ENCODE measurements at places on chromosomes 16 and 17. TPM values are rescaled to one million over a fixed set of nuclear protein-coding genes. Genes with fewer than 3 reads are reported as not detected.

The HIGD1B gene
- not detected for total RNA-seq

The C1QL1 gene
- total RNA-seq, result 0.99 TPM

The CDH5 gene
- not detected for total RNA-seq

The SBK1 gene
- not detected for total RNA-seq

The ADORA2B gene
- 11.2 TPM for total RNA-seq

The PYY gene
- not detected for total RNA-seq

The FOXL1 gene
- 27.3 TPM for total RNA-seq

The GPR139 gene
- total RNA-seq, result not detected

The PRSS21 gene
- 2.0 TPM for total RNA-seq

The VTN gene
- not detected for total RNA-seq

The HOXB1 gene
- not detected for total RNA-seq

The CLDN9 gene
- total RNA-seq, result under 0.01 TPM

The PPP1R27 gene
- not detected for total RNA-seq

The LRRC37A gene
- 2.5 TPM for total RNA-seq

The KRTAP16-1 gene
- total RNA-seq, result not detected

The HBA1 gene
- total RNA-seq, result not detected

The ELMO3 gene
- total RNA-seq, result 0.29 TPM

The CTRB2 gene
- total RNA-seq, result not detected

The KRTAP9-8 gene
- total RNA-seq, result not detected

The PRAC1 gene
- total RNA-seq, result not detected

The HNF1B gene
- not detected for total RNA-seq

The FMNL1 gene
- total RNA-seq, result 19.5 TPM

The SLC5A2 gene
- total RNA-seq, result 0.15 TPM

The ZNF594 gene
- 12.9 TPM for total RNA-seq

The TBC1D3C gene
- total RNA-seq, result not detected

The FA2H gene
- not detected for total RNA-seq

The CDH8 gene
- total RNA-seq, result not detected

The TBC1D3H gene
- total RNA-seq, result not detected

The OR1A1 gene
- not detected for total RNA-seq

The SRR gene
- 27.6 TPM for total RNA-seq

Data from smooth muscle cell of trachea (primary cell).